Temporal lobe (tissue), 4 donors: ENCODE measurements at places on chromosomes 11 and 22. TPM values are rescaled to one million over a fixed set of nuclear protein-coding genes. Genes with fewer than 3 reads are reported as not detected.

Gene SLC22A6
- total RNA-seq: 5.7 TPM

Gene OR8A1
- not detected for total RNA-seq

Gene FAM168A
- 70.1 TPM for total RNA-seq

Gene LDHAL6A
- total RNA-seq: 0.25 TPM

Gene SLC22A25
- total RNA-seq: under 0.01 TPM

Gene APOL4
- 9.3 TPM for total RNA-seq

Gene OR52N4
- total RNA-seq: 0.25 TPM

Gene POGLUT3
- 7.1 TPM for total RNA-seq

Gene GVQW3
- 19.9 TPM for total RNA-seq

Gene ANGPTL5
- total RNA-seq: 0.25 TPM

Gene HBD
- total RNA-seq: not detected

Gene APLNR
- total RNA-seq: 6.4 TPM

Gene CDC42EP2
- 2.7 TPM for total RNA-seq

Gene TRIM68
- 6.9 TPM for total RNA-seq
